ENCODE measurements at places on chromosomes 6 and 20. TPM values are rescaled to one million over a fixed set of nuclear protein-coding genes. Genes with fewer than 3 reads are reported as not detected.
A peak's percentile ranks its signal among the peaks of the same experiment; 100 is the strongest.

- H3K27me3 ChIP-seq, result no peaks in the 10 kb centered on the region
- H3K4me3 ChIP-seq, result no peak overlapping the region
- peaks cover 6% of the 10 kb centered on the region for H3K4me1 ChIP-seq
- H3K36me3 ChIP-seq, result no peaks in the 10 kb centered on the region
- no peak overlapping the region for H3K27ac ChIP-seq
Measured at GRCh38 chr6:41559655-41560427, 13.7 kb downstream of the FOXP4 start.

DNA sequence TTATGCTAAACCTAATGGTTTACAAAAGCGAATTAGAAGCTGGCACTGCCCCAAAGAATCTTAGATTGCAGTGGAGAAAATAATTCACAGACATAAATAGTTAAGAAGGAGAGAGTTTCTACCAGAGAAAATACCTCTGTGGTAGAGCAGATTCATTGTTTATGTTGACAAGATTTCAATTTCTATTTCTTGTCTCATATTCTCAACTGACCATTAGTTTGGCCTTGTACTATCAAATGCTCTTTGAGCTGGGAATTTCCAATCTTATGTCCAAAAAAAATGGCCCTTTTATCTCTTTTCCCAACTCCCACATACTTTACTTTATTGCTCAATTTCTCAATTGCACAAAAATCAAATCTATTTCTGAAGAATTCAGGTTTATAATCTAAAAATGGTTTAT, 804.1 kb upstream of the CITED2 start:
- no peak overlapping the region for H3K4me3 ChIP-seq
- no peak for DNase-seq
- H3K4me1 ChIP-seq, result no peaks in the 10 kb centered on the region
- H3K27me3 ChIP-seq, result no peaks in the 10 kb centered on the region
- H3K27ac ChIP-seq, result no peak overlapping the region

DNA sequence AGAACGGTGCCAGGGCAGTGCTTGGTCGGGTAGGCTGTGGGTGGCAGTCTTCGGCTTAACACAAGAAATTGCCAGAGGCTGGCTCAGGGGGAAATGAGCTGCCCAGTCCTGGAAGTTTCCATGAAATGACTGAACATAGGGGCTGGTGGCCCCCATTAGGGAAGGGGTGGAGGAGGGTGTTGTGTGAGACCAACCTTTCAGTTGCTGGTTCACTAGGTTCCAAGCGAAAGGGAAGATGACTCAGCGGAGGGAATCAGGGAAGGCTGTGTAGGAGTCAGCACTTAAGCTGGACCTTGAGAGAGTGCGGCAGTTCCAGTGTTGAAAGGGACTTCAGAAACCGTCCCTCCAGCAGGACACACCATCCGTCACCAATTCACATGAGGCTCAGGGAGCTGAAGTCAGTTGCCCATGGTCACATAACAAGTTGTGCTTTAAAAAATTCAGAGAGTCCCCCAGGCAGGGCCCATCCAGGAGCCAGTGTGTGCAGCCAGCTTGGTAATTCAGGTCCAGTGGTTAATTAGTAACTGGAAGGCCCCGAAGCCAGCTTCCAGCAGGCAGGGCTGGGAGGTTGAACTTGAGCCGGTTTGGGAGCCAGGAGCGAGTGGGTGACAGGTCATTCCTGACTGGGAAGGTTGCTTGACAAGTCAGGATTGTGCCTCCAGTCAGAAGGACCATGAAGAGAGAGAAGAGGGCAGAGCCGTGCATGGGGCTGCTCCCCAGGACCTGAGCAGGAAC, at the start of gene SGK2:
SGK2 (plus strand) TSS at position 616 of the 735 bp plus-strand sequence. CDS start 7,469 bp downstream, outside the sequence.
- H3K27ac ChIP-seq, result no peak within 1 kb of the TSS
- no peaks in the 10 kb centered on the region for H3K27me3 ChIP-seq
- H3K4me1 ChIP-seq, result no peaks in the 10 kb centered on the region
- H3K4me3 ChIP-seq, result no peak within 1 kb of the TSS

- no peaks in the 10 kb centered on the region for H3K4me1 ChIP-seq
- no peak overlapping the region for H3K27ac ChIP-seq
- H3K36me3 ChIP-seq, result no peaks in the 10 kb centered on the region
- no peak overlapping the region for H3K4me3 ChIP-seq
- peaks cover 3% of the 10 kb centered on the region for H3K27me3 ChIP-seq
Measured at GRCh38 chr20:58222446-58222845, 6.0 kb downstream of the ANKRD60 start.

DNA sequence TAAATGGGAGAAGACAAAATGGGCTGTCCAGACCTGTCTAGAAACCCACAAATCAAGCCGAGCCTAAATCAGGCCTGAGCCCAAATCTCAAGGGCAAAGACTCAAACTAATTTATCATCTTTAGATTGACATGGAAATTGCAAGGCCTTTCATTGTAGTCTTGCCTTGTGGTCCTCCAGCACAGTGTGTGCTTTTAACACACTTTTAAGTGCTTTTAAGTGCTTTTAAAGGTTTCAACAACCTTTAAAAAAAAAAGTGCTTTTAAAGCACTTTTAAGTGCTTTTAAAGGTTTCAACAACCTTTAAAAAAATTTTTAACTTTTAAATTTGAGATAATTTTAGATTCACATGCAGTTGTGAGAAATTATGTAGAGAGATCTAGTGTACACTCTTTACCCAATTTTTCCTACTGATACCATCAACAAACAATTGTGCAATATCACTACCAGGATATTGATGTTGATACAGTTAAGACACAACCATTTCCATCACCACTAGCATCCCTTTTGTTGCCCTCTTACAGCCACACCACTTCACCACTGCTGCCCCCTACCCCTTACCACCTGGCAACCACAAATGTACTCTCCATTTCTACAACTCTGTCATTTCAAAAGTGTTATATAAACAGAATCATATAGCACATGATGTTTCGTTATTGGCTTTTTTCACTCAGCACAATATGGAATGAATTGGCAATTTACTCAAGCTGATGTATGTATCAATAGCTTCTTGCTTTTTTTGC, 23.1 kb upstream of the DCBLD1 start:
- no peak for DNase-seq
- H3K27me3 ChIP-seq, result no peaks in the 10 kb centered on the region
- no peaks in the 10 kb centered on the region for H3K4me1 ChIP-seq
- no peak overlapping the region for H3K4me3 ChIP-seq

DNA sequence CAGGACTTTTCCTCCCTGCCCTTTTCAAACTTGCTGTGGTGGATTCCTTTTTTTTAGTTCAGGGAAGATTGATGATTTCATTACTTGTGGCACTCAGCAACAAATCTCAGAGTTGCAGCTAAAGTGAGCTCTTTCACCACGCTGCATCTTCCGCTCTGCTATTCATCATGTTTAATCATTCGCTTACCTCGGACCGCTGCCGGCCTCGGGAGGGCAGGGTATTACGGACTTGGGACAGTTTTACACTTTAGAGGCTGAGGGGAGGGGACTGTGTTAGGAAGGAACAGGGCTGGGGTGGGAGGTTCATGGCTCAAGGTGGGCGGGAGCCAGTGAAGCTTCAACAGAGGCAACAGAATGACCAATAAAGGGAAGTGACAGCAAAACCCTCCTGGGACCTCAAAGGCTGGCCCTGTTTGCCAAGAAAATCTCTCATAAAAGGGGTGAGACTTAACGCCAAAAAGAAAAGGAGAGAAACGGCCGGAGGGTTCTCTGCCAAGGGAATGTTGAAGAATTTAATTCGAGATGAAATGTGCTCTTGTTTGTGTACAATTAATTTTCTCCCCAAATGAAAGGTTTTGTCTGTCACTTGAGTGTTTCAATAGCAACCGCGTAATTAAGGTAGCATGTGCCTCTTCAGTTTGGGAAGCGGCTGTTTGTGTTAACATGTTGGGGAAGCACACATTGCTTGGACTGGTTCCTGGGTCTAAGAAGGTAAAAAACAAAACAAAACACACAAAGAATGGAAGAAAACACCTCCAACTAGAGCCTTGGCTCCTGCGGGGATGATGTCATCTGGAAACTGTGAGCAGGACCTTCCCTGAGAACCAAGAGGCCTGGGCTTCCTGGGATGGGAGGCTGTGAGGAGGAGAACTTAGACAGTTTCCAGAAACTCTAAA, 72.5 kb upstream of the SULF2 start:
- peak; percentile 37 for DNase-seq
- peak overlapping the region; percentile 65 for H3K27ac ChIP-seq
- H3K4me1 ChIP-seq, result no peaks in the 10 kb centered on the region
- H3K27me3 ChIP-seq, result no peaks in the 10 kb centered on the region
- H3K4me3 ChIP-seq, result no peak overlapping the region
- H3K36me3 ChIP-seq, result no peaks in the 10 kb centered on the region

GRCh38 chr20:53902968-53903651, 167.3 kb downstream of the BCAS1 start:
- no peak overlapping the region for H3K4me3 ChIP-seq
- H3K4me1 ChIP-seq, result no peaks in the 10 kb centered on the region
- H3K27me3 ChIP-seq, result no peaks in the 10 kb centered on the region
- no peak for DNase-seq
- no peak overlapping the region for H3K27ac ChIP-seq

DNA sequence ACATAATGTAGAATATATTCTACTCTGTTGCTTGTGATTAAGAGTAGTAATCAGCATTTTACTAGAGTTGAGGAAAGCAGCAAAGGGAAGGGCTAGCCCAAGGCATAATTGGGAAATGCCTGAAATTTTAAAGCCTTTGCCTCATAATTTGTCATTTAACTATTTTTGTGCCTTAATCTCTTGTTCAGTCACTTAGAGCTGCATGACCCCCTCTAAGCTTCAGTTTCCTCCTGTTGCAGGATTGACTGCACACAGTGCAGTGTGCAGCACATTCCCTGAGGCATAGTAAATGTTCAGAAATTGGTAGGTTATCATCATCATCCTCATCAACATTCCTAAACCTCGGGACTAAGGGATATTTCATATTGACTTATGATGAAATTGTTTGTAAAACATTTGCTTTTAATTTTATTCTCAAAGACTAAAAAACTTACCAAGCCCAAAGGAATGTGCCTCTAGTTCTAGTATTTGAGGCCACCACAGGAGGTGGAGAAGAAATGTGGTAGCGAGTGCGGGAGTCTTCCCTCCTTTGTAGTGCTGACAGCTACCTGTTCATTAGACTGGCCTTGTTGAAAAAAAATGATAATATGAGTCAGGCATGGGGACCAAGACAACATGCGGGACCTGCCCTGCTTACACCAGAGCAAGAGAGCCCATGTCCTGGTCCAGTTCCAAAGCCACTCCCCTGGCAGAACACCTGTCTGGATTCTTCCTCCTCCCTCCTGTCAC, 14.8 kb upstream of the TENT5A start:
- no peaks in the 10 kb centered on the region for H3K4me1 ChIP-seq
- no peaks in the 10 kb centered on the region for H3K36me3 ChIP-seq
- no peak for DNase-seq
- H3K27me3 ChIP-seq, result no peaks in the 10 kb centered on the region
- no peak overlapping the region for H3K4me3 ChIP-seq
- no peak overlapping the region for H3K27ac ChIP-seq

- H3K27me3 ChIP-seq, result no peaks in the 10 kb centered on the region
- H3K4me3 ChIP-seq, result no peak overlapping the region
- H3K36me3 ChIP-seq, result no peaks in the 10 kb centered on the region
- no peak overlapping the region for H3K27ac ChIP-seq
Measured at GRCh38 chr20:39885975-39886649, 802.9 kb downstream of the MAFB start.

- no peaks in the 10 kb centered on the region for H3K36me3 ChIP-seq
- no peak overlapping the region for H3K27ac ChIP-seq
- no peaks in the 10 kb centered on the region for H3K4me1 ChIP-seq
- no peak for DNase-seq
- no peak overlapping the region for H3K4me3 ChIP-seq
- H3K27me3 ChIP-seq, result no peaks in the 10 kb centered on the region
Measured at GRCh38 chr6:22583927-22584326, 14.6 kb downstream of the HDGFL1 start.

- H3K4me1 ChIP-seq, result no peaks in the 10 kb centered on the region
- no peak for DNase-seq
- no peak overlapping the region for H3K27ac ChIP-seq
Measured at GRCh38 chr20:18847226-18847755, 33.7 kb downstream of the SCP2D1 start.

- no peak overlapping the region for H3K4me3 ChIP-seq
- H3K27me3 ChIP-seq, result peaks cover 3% of the 10 kb centered on the region
- H3K27ac ChIP-seq, result no peak overlapping the region
- H3K36me3 ChIP-seq, result no peaks in the 10 kb centered on the region
- DNase-seq, result no peak
Measured at GRCh38 chr6:40645043-40645442, 57.9 kb upstream of the LRFN2 start.

DNA sequence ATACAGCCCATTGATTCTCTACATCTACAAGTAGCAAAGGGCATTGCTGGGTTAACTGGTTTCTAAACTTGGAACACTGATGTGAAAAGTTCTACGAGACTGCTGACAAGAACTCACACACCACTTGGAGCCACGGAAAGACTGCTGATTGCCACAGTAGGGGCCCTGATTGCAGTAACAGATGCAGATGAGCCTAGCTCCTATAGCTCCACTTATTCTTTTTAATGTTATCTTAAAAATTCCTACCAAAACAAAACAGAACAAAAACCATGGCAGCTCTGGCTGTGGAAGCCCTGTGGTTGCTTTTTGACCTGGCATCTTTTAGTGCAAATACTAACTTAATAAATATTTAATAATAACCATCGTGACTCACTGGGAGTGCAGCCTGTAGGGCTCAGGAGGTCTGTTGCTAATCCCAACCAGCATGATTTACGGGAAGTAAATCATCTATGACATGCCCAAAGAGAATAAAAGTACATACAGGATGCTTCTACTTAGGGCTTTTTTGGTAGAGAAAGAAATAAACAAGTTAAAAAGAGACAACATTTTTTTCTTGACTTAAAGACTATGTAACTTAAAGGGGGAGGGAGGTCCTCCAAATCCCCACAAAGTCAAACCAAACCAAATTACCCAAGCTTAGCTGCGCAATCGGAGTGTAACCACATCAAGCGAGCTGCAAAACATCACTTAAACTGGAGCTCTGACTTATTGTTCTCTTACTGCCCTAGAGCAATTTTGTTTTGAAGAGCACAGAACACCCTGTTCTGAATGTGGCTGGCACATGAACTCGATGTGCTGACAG, 87.2 kb downstream of the FKBP5 start:
- H3K4me3 ChIP-seq, result no peak overlapping the region
- peak overlapping the region; percentile 94 for H3K27ac ChIP-seq
- no peaks in the 10 kb centered on the region for H3K27me3 ChIP-seq
- peak; percentile 80 for DNase-seq
- peaks cover 19% of the 10 kb centered on the region for H3K4me1 ChIP-seq

GRCh38 chr6:155132617-155133016, 131.2 kb upstream of the CLDN20 start:
- H3K36me3 ChIP-seq, result no peaks in the 10 kb centered on the region
- no peak overlapping the region for H3K27ac ChIP-seq
- no peaks in the 10 kb centered on the region for H3K4me1 ChIP-seq

DNA sequence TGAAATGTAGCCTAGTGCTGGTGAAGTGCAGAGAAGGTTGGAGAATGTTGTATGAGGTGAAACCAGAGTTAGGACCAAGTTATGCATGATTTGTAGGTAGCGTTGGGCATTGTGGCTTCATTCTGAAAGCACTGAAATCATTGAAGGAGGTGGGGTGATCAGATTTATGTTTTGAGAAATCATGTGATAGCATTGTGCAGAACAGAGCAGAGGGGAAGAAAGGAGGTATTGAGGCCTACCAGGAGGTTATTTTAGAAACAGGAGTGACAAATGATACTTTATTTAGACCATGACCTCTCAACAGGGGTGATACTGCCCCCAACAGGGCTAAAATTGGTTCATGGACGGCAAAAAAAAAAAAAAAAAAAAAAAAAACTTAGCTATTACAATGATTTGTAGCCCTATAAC, 15.6 kb upstream of the HMGN3 start:
- no peaks in the 10 kb centered on the region for H3K27me3 ChIP-seq
- H3K4me3 ChIP-seq, result no peak overlapping the region
- no peak for DNase-seq
- no peaks in the 10 kb centered on the region for H3K4me1 ChIP-seq

Gene PROCR
- 17.6 TPM for total RNA-seq

Gene CDSN
- total RNA-seq, result 1.5 TPM

Gene OPRM1
- not detected for total RNA-seq

Gene DLK2
- 13.5 TPM for total RNA-seq

Gene SIGLEC1
- total RNA-seq, result 5.3 TPM

Gene B3GALT4
- 15.8 TPM for total RNA-seq

Data from prostate gland (tissue), 2 donors.